ENCODE measurements at places on chromosomes 3 and 15.

DNA sequence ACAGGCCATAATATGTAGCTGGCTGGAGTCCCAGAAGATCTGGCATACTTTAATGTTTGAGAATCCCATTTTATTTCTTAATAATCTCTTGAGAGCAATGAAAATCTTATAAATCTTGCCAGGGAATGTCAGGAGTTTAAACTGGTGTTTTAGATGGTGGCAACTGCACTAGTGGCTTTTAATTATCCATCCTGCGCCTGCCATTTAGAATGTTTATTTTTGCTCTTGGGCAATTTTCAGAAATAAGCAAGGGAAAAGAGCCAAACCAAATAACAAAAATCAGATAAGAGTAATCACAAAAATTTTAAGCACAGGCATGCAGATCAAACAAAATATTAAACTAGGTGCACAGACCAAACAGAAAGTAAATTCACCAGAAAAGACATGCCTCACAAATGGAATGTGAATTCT lies 41.9 kb upstream of the UBP1 start:
- no peak for DNase-seq

DNA sequence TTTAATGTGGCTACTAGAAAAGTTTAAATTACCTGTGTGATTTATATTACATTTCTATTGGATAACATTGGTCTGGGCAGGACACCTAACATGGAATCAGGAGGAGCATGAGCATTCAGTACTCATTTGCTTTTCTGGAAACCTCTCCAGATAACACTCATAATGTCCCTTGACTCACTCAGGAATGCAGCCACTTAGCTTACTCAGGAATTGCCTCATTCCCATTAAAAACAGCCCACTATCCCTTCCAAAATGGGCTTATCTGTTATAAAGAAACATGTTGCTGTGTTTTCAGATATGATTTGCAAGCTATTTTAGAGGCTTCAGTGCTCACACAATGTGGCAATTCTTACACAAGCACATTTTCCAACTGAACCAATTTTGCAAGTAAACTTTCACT lies 17.1 kb downstream of the GBE1 start:
- DNase-seq = no peak

DNA sequence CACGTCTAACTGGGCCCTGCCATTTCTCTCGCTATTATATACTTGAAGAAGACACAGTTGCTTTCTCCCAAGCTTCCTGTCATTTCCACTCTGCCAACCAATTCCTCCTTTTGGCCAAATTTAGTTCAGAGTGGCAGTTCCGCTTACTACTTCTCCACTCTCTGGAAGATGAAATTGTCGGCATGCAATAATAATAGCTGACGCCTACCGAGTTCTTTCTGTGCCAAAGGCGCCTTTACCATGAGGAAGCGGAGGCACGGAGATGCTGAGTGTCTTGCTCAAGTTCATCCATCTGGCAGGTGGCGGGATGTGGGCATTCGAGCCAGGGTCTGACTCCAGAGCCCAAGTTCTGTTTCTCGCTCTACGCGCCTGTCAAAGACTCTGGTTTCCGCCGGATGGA lies 14.6 kb upstream of the NRROS start:
- DNase-seq = peak; percentile 95

- DNase-seq = no peak
Measured at GRCh38 chr3:71849681-71850080, 64.7 kb upstream of the PROK2 start.

DNA sequence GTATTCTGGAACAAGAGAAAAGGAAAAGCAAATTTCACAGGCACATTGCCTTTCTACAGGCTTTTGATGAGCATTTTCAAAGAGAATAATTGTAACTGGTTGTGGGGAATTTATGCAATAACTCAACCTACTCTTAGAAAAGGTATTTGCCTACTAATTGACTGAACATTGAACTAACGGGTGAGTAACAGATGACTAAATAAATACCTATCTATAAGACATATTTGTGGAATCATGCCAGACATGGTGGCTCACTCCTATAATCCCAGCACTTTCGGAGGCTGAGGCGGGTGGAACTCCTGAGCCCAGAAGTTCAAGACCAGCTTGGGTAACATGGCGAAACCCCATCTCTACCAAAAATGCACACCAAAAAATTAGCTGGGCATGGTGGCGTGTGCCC lies 367.7 kb downstream of the CGGBP1 start:
- no peak for DNase-seq

- no peak for DNase-seq
Measured at GRCh38 chr3:44939581-44940036, 36.4 kb downstream of the ZDHHC3 start.

- no peak for DNase-seq
Measured at GRCh38 chr3:27729748-27730611, 7.9 kb upstream of the EOMES start.

- DNase-seq = no peak
Measured at GRCh38 chr3:121730940-121731687, 18.4 kb downstream of the GOLGB1 start.

- no peak for DNase-seq
Measured at GRCh38 chr3:71050538-71051258, 532.8 kb downstream of the FOXP1 start.

- no peak for DNase-seq
Measured at GRCh38 chr3:142636664-142637063, 40.5 kb downstream of the PLS1 start.

DNA sequence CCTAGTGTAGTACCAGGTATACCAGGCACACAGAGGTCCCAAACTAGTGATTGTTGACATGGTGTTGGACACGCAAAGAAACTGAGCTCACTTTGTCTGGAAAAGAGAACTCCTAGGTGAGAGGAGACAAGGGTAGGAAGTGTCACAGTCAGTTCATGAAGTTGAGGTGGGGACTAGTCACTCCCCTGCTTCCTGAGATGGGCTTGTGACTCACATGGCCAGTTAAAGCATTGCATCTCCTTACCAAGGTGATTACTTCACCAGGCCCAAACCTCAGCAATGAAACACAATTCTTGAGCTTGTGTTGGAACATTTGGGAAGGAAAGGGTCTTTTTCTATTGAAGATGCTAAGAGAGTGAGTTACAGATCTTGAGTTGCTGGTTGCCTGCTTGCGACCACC lies 49.2 kb upstream of the RAD18 start:
- DNase-seq = no peak

All from inflammatory macrophage treated with lipopolysaccharide for 4 hours (primary cell).